ENCODE measurements at places on chromosomes 12 and 14.

DNA sequence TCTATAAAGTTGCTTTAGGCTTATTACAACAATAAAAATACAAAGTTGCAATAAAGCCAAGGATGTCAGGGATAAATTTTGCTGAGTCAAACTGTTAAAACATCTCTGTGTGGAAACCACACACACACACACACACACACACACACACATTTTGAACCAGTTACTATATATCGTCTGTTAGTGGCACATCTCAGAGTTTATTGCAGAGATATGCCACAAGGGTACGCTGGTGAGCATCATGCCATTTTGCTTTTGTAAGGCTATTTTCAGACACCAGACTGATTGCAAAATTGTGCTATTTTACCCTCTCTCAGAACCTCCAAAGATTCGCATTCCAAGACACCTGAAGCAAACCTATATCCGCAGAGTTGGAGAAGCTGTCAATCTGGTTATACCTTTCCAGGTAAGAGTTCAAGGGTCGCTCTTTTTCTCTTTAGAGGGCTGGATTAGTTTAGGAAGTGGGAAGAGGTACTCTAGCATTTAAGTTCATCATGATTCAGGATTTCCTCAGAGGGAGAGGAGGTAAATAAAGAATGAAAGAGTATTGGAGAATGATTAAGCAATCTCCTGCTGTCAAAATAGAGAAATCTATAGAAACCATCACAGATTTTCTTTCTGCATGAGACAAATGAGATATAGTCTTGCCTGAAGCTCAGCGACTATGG, 27.3 kb upstream of the CHPT1 start:
- DNase-seq = peak; percentile 12

- no peak for DNase-seq
Observed at GRCh38 chr14:95675486-95675885, 10.7 kb upstream of the TCL1B start.

GRCh38 chr12:89059056-89059455, 293.2 kb downstream of the DUSP6 start:
- DNase-seq = no peak

DNA sequence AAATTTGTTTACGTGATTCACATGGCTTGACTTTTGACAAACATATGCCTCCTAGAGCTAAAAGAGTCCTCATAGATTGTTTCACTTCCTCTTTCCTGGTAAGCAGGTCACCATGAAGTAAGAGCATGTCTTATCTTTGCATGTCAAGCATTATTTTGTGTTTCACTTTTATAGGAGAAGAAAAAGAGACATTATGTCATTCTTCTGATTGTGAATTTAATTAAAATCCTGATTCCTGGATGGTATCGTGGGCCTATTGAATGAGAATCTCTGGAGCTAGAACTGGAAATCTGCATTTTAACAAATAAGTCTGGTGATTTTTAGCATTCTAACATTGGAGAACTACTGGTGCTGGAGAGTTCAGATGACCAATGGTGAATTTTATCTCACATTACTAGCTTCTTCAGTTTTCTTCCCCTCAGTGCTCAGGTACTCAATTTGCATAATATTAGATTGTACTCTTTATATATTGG, 218.6 kb upstream of the ATP2B1 start:
- DNase-seq = no peak
